Non-pigmented ciliary epithelial cell (primary cell): ENCODE measurements at places on chromosomes 2 and 18.
A peak's percentile ranks its signal among the peaks of the same experiment; 100 is the strongest.

DNA sequence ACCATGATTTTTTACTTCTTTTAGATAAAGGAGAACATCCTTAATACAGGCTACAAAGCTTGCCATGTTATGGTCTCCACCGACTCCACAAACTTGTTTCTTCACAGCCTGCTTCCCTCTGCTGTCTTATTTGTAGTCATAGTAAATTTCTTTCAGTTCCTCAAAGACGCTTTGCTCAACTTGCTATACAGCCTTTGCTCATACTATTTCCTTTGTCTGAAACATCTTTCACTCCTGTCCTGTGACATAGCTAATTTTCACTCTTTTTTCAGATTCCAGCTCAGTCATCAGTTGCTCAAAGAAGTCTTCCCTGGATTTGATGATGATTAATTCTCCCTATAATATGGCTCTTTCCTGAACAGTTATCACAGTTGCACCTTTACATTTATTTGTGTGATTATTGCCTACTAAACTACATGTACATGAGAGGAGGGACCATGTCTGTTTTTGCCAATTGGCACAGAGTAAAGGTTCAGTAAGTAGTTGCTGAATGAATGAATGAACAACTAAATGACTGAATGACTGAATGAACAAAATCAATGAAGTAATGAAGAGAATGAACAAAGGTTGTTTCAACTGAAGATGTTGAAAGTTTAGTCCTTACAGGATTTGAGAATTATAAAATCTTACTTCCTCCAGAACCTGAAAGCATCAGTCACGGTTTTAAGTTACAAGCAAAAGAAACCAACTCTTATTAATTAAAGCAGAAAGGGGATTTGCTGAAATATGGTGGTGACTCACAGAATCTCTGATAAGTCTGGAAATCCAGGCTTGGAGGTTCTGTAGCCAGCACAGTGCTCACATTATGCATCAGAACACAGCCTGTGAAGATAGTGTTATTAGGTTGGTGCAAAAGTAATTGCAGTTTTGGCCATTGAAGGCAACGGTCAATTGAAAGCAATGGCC lies 186.4 kb upstream of the FAM98A start:
- DNase-seq, result peak; percentile 30

DNA sequence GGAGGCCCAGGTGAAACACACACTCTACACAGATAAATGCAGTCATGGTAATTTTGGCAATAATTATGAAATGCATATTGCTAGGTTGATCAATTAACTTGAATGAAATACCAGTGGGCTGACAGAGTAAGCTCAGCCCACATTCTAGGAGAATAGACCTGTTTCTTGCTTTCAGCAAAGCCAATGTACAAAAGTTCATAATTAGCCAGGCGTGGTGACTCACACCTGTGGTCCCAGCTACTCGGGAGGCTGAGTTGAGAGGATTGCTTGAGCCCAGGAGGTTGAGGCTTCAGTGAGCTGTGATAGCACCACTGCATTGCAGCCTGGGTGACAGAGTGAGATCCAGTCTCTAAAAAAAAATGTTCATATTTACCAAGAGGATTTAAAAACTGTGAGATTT lies 15.7 kb upstream of the MBP start:
- no peak for DNase-seq

DNA sequence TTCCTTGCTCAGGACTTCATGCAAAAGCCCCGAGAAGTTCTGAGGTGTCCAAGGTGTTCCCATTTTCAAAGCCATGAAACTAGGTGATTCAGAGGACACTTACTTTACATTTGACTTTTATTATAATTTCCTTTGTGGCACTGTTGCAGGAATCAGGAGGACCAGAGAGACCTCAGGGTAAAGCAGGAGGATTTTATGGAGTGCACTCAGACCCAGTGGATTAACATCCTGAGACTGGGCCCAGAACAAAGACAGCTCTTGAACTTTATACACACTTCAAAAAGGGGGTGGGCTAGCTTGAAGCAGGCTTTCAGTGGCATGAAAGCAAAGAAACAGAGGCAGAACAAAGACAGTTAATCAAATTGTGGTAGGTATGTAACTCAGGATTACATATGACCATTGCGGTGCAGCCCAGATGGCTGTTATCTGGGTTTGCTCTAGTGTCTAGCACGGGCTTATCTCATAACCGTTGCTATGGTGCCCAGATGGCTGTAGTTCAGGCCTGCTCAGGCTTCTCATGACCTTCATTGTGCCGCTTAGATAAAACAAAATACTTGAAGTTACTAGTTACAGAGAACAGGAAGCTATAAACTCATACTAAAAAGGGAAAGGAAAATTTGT lies 39.4 kb downstream of the TMEM182 start:
- DNase-seq, result no peak

DNA sequence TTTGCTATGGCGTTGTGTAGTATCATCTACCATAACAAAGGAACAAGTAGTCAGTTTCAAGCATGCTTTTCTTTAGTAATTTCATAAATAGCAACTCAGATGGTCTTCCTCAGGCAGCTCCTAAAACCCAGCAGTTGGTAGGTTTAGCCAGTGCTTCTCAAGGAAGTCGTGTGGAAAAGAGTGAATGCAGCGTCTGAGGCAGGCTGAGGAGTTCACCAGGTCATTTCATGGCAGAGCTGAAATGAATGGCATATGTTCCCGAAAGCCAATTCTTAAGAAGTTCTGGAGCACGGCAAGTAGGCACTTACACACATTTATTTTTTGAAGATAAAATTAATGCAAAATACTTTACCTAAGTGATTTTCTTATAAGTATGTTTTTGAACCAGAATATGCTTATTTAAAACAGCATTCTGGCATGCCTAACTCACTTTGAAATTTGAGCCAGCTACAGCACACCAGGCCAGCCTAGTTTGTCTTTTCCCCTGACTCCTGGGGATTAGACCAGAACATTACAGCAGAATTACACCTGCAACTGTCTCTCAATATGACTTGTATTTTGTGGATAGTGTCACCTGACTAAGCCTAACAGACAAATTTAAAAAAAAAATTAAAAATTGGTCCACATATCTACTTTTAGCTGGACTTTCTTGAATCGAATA lies 62.2 kb downstream of the OSBPL6 start:
- no peak for DNase-seq

- no peak for DNase-seq
These were observed 54.0 kb upstream of the ALKAL2 start for GRCh38 chr2:341912-342311.

- DNase-seq, result no peak
These were observed 73.1 kb downstream of the MYCN start for GRCh38 chr2:16013359-16013911.

DNA sequence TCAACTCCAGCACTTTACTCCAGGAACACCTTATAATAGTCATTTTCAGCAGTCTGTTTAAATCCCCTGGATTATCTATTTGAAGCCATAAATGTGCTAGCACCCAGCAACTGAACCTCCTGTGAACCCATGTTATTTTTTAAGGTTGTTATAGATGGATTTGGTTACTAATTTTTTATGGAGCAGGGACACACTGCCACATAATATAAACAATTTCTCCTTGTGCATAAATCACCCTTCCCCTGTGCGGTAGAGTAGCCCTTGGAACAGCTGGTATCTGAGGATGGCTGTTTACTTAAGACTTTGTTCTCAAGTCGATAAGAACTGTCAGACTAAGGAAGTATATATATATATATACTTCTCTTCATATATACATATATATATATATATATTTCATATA lies 367.4 kb downstream of the EPHA4 start:
- no peak for DNase-seq

GRCh38 chr2:60552851-60553494 lies 481 bp downstream of the BCL11A start:
- DNase-seq, result no peak

GRCh38 chr2:186543561-186544131 lies 46.2 kb upstream of the ITGAV start:
- DNase-seq, result no peak

DNA sequence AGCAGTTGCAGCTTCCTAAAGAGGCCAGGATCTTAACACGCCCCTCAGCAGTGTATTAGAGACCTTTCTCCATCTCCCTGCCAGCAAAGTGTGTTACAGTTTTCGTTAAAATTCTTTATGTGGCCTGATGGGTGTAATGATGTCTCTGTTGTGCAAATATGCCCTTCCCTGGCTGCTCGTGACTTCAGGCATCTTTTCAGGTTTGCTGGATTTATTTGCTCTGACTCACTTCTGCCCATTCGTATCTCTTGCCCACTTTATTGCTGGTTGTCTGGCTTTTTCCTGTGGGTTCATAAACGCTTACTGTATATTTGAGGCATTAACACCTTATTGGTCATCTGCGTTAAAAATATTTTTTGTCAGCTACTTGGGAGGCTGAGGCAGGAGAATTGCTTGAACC lies 134.5 kb downstream of the ASB1 start:
- no peak for DNase-seq

DNA sequence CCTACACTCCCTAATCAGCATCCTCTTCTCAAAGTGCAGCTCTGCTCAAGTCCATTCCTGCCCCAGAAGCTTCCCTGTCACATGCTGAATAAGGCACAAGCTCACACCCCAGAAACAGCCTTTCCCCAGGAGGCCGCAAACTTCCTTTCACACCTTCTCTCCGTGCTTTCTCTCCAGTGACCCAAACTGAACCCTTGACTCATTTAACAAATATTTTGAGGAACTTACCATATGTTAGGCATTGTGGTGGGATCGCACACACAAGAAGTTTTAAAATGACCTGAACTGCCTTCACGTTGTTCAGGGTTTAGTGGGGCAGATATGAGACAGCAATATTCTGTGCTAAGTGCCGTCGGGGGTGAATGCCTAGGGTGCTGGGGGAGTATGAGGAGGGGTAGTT lies 161.3 kb downstream of the INSIG2 start:
- peak; percentile 31 for DNase-seq

DNA sequence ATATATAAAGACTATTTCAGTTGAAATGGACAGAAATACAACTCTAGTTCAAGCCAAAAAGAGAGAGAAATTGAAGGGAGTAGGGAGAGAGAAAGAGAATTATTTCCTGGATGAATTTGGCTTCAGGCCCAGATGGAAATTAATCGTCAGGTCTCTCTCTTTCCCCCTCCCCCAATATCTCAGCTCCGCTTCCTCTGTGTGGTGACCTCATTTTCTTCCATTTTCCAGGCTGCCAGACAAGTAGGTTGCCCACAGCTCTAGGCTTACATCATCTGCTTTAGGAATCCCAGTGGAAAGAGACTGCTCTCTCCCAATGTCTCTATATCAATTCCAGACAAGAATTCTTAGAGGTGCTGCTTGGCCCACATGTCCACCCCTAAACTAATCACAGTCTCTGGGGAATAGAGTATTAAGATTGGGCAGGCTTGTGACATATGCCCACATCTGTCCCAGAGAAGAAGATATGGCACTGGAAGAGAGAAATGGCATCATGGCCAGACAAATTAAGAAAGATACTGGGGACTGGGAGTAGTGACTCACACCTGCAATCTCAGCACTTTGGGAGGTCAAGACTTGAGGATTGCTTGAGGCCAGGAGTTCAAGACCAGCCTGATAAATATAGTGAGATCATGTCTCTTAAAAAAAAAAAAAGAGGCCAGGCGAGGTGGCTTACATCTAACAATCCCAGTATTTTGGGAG lies 37.2 kb upstream of the CFAP36 start:
- peak; percentile 38 for DNase-seq

- DNase-seq, result no peak
These were observed 301.6 kb upstream of the GULP1 start for GRCh38 chr2:187989925-187990623.

- peak; percentile 43 for DNase-seq
These were observed 33.5 kb upstream of the CRIM1 start for GRCh38 chr2:36322108-36322507.

- DNase-seq, result no peak
These were observed 67.7 kb downstream of the GALNT14 start for GRCh38 chr2:31070339-31071125.

- no peak for DNase-seq
These were observed 151.3 kb downstream of the ZNF236 start for GRCh38 chr18:76973520-76974266.

DNA sequence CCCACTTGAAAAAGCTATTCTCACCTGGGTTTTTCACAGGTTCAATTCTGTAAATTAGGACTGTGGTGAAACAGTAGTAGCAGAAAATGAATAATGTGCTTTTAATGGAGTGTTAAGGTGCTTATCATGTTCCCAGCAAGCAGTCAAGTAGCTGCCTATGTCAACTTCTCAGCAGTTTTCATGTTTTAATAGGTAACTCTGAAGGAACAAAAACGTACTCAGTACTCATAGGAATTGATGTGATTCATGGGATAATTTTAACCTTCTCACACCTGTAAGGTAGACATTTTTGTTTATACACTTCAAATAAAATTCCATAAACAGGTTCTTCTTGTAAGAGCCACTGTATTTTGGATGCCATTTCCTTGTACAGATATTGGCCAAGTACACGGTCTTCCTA lies 801.6 kb downstream of the MBD2 start:
- no peak for DNase-seq
